Activated T-cell treated with anti-CD3 and anti-CD28 coated beads, Interleukin-2, amount 50 U/mL, for 72 hours (primary cell): ENCODE measurements at places on chromosomes 4 and X. TPM values are rescaled to one million over a fixed set of nuclear protein-coding genes. Genes with fewer than 3 reads are reported as not detected.

The TKTL2 gene
- not detected for total RNA-seq

DNA sequence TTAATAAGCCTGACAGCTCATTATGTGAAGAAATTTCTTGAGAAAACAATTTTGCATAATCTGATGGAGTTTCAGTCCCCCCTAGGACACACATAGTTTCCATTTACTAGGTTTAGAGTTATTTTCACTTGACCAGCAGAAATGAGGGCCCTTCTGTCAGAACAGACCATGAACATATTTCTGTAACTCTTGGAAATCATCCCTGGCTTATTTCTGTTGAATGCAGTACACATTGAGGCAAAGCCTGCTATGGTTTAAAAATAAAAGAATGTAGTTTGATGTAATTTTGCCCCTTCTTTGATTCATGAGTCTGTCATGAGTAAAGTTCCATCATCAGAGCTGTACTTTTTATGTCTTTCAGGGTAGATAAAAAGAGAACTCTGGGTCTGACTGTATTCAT is 104.6 kb upstream of the ETNPPL start:
- H3K4me1 ChIP-seq: no peaks in the 10 kb centered on the region
- peaks cover 17% of the 10 kb centered on the region for H3K27me3 ChIP-seq
- no peak overlapping the region for H3K4me3 ChIP-seq
- no peak overlapping the region for H3K27ac ChIP-seq
- DNase-seq: no peak
- no peaks in the 10 kb centered on the region for H3K36me3 ChIP-seq

DNA sequence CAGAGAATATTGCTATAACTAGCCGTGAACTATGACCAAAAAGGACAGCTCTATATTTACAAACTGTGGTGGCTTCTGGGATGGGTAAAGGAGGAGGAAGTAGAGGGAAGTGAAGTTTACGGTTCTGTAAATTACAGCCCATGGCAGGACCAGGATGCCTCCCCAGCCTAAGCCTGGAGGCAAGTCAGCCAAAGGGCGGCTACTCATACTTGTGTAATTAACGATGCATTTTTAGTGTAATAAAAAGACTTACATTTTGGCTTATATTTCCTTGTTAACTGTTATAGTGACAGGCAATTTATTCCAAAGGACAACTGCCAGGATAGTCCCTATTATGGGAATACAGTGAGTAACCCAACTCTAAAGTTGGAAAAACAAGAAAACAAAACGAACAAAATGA is 139.9 kb upstream of the OTUD4 start:
- peaks cover 36% of the 10 kb centered on the region for H3K27me3 ChIP-seq
- no peaks in the 10 kb centered on the region for H3K4me1 ChIP-seq
- DNase-seq: no peak
- H3K36me3 ChIP-seq: no peaks in the 10 kb centered on the region
- H3K27ac ChIP-seq: no peak overlapping the region

GRCh38 chrX:23332101-23332887 is 2.4 kb upstream of the PTCHD1 start:
- peaks cover 11% of the 10 kb centered on the region for H3K4me1 ChIP-seq
- peak overlapping the region; percentile 73 for H3K4me3 ChIP-seq
- H3K36me3 ChIP-seq: no peaks in the 10 kb centered on the region
- DNase-seq: peak; percentile 26
- H3K27ac ChIP-seq: no peak overlapping the region

DNA sequence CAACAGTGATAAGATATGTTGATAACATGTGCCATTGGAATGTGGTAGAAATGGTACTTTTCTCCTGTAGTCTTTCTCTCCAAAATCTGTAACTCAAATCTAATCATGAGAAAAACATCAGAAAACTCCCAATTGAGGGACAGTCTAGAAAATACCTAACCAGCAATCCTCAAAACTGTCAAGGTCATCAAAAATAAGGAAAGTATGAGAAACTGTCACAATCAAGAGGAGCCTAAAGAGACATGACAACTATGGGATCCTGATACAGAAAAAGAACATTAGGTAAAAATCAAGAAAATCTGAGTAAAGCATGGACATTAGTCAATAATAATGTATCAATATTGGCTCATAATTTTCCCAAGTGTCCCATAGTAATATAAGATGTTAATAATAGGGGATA is 124.5 kb upstream of the PPP1R2C start:
- H3K36me3 ChIP-seq: peaks cover 2% of the 10 kb centered on the region
- DNase-seq: no peak
- peaks cover 6% of the 10 kb centered on the region for H3K27me3 ChIP-seq
- no peaks in the 10 kb centered on the region for H3K4me1 ChIP-seq

DNA sequence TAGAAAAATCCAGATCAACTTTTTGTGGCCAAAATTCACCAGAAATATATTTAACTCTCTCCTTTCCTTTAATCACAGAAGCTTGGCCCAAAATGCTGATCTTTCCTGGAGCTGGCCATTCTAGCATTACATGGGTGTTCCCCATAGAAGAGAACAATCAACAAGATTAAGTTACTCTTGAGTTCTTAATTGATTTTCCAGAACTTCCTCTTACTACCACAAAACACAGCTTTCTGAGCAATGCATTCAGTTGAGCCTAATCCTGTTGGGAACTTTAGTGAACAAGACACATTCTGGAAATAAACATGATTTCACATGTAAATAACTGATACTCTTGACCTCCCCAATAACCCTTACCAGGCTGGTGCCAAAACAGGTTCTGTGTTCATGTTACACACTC is 45.4 kb upstream of the STIM2 start:
- no peaks in the 10 kb centered on the region for H3K27me3 ChIP-seq
- H3K27ac ChIP-seq: no peak overlapping the region
- peaks cover 15% of the 10 kb centered on the region for H3K4me1 ChIP-seq
- DNase-seq: no peak

GRCh38 chrX:19370061-19370460 is 26.3 kb downstream of the PDHA1 start:
- no peak for DNase-seq
- peaks cover 7% of the 10 kb centered on the region for H3K36me3 ChIP-seq
- H3K4me1 ChIP-seq: peaks cover 13% of the 10 kb centered on the region
- no peak overlapping the region for H3K27ac ChIP-seq

DNA sequence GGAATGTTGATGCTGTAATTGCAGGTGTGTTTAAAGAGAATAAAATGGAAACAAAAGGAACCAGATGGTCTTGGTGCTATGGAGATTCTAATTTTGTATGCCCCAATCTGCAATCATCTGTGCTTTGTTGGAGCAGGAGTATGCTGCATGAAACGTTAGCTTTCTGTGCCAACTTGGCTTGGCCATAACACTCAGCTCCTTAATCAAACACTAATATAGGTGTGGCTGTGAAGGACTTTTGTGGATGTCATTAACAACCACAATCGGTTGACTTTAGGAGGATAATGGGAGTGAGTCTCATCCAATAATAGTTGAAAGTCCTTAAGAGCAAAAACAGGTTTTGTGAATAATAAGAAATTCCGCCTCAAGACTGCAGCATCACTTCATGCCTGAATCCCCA is 399.2 kb downstream of the NLGN4X start:
- DNase-seq: no peak
- no peak overlapping the region for H3K27ac ChIP-seq
- H3K4me1 ChIP-seq: no peaks in the 10 kb centered on the region
- H3K4me3 ChIP-seq: no peak overlapping the region
- H3K27me3 ChIP-seq: no peaks in the 10 kb centered on the region

DNA sequence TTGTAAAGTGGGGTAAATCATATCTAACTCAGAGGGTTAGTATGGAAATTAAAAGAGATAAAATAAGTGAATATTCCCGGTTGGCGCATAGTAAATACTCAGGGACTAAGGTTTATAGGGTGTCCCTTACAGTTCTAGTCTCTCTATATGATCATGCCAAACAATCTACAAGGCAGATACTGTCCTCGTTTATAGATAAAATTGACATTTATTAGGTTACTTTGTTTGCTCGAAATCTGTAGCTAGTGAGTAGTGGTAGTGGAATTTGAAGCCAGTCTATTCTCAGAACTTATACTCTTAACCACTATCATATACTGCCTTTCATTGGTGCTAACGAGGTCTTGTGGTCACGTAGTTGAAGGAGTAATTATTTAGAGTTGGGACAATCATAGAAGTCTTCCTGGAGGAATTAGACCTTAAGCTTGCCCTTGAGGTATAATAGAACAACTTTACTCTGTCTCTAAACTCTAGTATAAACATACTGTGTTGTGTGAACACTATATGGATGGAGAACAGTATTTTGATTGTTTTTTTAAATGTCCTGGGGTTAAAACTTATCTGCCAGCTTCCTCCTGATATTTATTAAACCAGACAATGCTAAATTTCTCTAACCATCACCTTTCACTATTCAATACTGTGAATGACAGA is 324.0 kb downstream of the STIM2 start:
- no peak overlapping the region for H3K27ac ChIP-seq
- no peaks in the 10 kb centered on the region for H3K4me1 ChIP-seq
- H3K4me3 ChIP-seq: no peak overlapping the region
